Colonic mucosa (tissue), 4 donors: ENCODE measurements at places on chromosomes 16 and 17.

DNA sequence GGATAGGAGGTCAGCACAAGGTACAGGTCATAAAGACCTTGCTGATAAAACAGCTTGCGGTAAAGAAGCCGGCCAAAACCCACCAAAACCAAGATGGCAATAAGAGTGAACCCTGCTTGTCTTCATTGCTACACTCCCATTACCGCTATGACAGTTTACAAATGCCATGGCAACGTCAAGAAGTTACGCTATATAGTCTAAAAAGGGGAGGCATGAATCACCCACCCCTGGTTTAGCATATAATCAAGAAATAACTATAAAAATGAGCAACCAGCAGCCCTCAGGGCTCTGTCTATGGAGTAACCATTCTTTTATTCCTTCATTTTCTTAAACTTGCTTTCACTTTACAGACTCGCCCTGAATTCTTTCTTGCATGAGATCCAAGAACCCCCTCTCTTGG, 1.0 kb upstream of the HSBP1 start:
- no peak for DNase-seq

DNA sequence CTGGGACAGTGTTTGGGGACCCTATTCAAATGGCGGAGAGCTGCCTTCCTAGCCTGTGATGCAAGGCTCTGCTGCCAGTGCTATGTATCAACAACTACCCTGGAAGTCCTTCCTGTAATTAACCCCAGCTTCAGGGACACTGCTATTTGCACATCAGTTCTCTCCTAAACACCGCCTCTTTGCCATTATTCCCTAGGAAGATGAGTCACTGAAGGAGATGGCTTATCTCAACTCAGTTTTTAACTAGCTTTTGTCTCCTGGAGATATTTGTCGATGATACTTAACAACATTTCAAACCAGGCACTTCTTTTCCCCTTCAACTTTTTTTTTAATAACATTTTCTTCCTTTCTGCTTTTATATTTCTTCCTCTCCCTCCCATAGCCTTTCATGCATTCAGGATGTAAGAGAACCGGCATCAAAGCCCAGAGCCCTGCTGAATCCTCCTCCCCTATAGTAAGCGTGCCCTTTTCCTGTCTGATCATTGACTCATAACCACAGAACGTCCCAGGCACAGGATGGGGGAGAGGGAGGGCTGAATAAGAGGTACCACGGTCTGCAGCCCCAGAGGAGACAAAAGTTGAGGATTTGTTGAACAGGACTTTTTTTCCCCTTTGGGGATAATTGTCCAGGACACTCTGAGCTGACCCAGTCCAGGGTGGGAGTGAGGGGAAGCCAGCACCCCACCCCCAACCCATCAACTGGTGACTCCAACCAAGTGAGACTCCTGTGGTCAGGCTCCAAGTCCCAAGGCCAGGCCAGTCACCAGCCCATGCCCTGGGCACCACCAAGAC, 387.8 kb upstream of the SALL1 start:
- no peak for DNase-seq

- DNase-seq = no peak
Measured at GRCh38 chr17:33968350-33969044, 286.6 kb upstream of the CCL2 start.

GRCh38 chr16:57843400-57843799, 41.1 kb upstream of the KIFC3 start:
- no peak for DNase-seq

DNA sequence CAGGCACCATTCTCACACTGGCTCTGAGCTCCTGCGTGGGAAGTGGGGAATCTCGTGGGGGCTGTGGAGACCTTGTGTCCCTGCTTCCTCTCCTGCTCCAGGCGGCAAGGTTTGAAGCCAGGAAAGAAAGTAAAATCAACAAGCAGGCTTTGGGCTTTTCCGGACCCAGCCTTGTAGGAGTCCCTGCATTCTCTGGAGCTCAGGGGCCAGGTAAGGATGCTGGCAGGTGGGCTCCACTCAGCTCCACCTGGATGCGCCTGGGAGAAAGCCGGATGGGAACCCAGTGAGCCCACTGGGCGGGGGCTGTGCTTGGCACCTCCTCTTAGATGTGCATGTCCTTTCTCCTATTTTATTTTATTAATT, 362.5 kb downstream of the SEC14L1 start:
- DNase-seq = no peak

GRCh38 chr16:83806036-83806435, 1.7 kb upstream of the HSBP1 start:
- DNase-seq = no peak

- DNase-seq = no peak
Measured at GRCh38 chr17:6627019-6627418, 13.5 kb downstream of the KIAA0753 start.

DNA sequence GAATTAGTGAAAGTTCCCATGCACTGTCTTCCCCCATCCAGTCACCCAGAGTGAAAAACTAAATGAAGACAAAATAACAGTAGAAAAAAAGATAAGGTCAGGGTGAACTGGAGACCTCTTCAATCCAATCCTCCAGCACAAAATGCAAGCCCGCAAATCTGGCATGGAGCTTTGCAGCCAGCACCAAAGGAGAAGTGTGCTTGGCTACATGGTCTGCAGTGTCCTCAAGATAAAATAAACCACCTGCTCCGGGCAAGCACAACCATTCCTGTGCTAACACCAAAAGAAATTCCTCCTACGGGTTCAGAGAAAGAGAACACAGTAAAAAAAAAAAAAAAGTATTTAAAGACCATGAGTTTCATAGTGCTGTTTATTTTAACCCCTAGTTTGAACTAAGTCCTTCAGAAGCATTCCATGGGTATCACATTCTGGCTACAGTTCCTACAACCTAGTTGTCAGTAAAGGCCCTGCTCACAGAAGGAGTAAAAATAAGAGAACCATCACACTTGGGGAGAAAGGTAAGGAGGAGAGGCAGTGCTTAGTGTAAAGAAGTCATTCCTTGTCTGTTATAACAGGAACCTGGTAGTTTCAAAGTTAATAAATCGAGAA, 109.1 kb downstream of the GAS7 start:
- DNase-seq = no peak

DNA sequence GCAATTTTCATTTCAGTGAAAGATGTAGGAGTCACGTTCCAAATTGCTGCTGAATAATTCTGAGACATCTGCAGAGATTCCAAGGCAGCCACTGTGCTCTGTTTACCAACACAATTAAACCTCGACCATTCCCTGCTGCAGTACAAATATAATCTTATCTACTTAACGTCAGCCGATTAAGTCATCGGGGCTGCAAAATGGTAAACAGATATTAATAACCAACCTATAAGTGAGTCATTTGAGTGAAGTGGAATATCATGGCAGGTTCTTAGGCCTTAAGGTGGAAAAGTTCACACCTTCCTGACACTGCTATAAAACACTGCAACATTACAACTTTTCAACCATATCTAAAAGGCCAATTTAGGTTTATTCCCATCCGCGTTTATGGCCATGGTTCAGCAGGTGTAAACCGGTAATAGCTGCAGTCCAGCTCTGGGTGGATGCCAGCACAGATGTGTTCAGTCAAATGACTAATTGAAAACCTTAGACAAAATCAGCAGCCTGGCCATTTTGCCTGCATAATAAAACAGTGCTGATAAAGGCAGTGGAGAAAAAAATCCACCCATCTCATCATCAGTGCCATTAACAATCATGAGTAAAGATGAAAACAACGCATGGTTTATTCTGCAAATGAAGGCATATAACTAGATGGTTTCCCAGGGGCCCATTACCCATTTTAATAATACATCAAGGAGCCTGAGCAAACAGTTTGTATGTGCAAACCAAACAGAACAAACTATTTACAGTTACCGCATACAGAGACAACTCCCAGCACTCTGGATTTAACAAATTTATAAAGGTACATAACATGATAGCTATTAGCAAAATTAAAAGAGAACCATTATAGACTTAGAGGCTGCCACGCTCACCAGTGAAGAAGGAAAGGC, 202.9 kb upstream of the IRX3 start:
- DNase-seq = peak; percentile 68

DNA sequence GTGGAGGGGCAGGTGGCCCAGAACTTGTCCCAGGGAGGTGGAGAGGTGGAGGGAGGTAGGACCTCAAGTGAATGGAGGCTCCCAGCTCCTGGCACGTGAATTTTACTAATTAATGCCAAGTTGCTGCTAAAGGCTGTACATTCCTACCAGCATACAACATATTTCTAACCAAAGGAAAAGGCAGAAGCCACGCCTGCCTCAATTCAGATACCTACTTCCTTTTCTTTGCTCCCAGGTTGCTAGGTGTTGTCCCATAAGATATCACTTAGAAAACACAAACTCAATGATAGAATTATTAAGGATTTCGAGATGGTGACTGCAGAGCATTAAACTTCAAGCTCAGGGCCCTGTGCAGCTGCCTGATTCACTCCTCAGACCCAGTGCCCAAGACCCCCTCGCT, 20.5 kb upstream of the SMPD3 start:
- no peak for DNase-seq

DNA sequence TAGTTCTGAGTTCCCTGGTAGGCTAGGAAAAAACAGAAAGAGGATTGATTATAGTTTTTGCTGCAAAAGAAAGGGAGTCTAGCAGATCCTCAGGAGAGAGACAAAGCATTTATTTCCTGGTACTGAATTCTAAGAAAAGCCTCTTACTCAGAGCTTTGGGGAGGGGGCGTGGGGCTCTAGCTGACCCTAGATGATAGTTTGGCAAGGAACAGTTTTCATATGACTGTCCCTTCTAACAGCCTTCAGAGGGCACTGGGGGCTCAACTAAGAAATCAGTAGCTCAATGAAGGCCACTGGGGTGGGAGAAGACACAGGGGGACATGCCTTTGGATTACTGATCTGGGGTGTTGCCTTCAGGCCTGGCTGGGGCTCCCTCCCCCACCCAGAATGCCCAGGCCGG, 4.0 kb downstream of the CA7 start:
- no peak for DNase-seq

GRCh38 chr16:12321311-12321842, 344.8 kb downstream of the SNX29 start:
- DNase-seq = no peak

- DNase-seq = no peak
Measured at GRCh38 chr17:35841505-35841904, 27.2 kb downstream of the HEATR9 start.

- DNase-seq = no peak
Measured at GRCh38 chr16:11053916-11054460, 109.6 kb downstream of the CLEC16A start.

GRCh38 chr17:74901353-74902135, 8.1 kb upstream of the FADS6 start:
- DNase-seq = no peak

GRCh38 chr16:49755313-49755620, 100.6 kb downstream of the ZNF423 start:
- DNase-seq = peak; percentile 42

GRCh38 chr17:19738073-19738449, 10.0 kb downstream of the ALDH3A1 start:
- no peak for DNase-seq

DNA sequence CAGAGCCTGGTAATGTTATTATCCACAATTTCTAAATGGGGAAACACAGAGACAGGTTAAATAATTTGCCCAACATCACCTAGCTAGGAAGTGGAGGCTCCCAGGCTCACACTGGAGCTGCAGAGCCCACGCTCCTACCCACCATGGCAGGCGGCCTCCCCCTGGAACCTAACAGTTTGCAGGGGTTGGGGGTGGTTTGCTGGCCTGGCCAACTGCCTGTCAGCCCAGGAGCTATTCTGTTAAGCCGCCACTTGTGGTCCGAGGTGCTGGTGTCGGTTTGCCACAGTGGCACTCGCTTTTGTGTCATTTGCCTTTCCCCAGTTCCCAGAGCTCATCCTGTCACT, 3.6 kb downstream of the PRCD start:
- no peak for DNase-seq

- no peak for DNase-seq
Measured at GRCh38 chr17:17161759-17162158, 44.4 kb downstream of the PLD6 start.

DNA sequence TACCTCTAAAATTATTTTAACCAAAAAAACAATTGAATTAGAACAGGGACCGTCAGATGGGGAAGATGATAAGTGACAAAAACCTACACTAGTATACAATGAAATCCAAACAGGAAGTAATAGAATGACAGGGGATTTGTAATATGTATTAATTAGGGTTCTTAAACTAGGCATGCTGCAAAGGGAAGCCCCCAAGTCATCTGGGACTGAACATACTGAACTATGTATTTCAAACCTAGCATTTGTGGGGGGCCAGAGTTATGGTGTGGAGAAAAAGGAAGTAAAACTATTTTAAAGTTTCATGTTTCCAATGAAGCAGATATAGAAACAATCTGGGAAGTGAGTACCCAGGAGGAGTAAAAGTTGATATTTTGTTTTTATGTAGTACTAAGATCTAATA, 133.2 kb upstream of the HS3ST3A1 start:
- DNase-seq = no peak

- no peak for DNase-seq
Measured at GRCh38 chr17:29148257-29148789, 31.9 kb downstream of the MYO18A start.

DNA sequence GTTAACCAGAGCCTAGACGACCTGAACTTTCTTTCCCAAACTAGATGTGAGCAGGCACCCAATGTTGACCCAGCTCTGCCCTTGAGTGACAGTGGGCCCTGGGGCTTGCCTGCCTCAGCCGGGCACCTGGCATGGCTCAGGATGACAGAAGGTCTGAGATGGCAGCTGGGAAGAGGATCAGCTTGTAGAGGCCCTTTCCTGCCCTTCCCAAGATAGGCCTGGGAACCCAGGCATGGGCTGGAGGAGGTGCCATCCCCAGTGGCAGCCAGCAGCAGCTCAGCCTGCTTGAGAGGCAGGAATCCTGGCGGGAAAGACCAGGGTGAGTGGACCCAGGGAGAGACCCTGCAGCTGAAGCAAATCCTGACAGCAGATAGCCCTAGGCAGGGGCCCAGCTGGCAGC, 59.1 kb downstream of the PIPOX start:
- DNase-seq = no peak

GRCh38 chr17:66250686-66251085, 21.5 kb upstream of the APOH start:
- no peak for DNase-seq

GRCh38 chr16:73878611-73879010, 418.0 kb upstream of the PSMD7 start:
- DNase-seq = no peak

DNA sequence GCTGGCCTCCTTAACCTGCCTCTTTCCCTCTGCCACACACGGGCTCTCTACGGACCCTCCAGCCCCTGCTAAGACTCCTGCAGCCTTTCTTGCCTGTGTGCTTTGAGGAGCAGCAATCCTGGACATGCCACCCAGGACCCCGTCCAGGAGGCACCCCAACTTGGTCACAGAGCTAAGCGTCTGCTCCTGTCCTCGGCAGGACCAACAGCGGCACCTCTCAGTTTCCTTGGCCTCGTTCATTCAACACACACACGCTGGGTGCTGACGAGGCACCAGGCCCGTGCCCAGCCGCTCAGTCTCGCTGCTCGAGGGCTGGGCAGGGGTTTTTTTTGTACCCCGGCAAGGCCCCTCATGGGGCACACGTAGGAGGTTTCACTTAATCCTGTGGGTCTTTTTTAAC, 15.2 kb downstream of the RPH3AL start:
- no peak for DNase-seq

- no peak for DNase-seq
Measured at GRCh38 chr16:47036201-47036600, 62.7 kb upstream of the DNAJA2 start.

- no peak for DNase-seq
Measured at GRCh38 chr16:71724320-71724751, at the start of gene PHLPP2. Gene PHLPP2, minus strand, starts transcription at chr16:71724701. Its CDS starts 9,906 bp downstream, at chr16:71714795.

GRCh38 chr17:265718-266117, 84.3 kb upstream of the DOC2B start:
- DNase-seq = peak; percentile 10
